ENCODE measurements at places on chromosomes 1 and 21. TPM values are rescaled to one million over a fixed set of nuclear protein-coding genes. Genes with fewer than 3 reads are reported as not detected.

DNA sequence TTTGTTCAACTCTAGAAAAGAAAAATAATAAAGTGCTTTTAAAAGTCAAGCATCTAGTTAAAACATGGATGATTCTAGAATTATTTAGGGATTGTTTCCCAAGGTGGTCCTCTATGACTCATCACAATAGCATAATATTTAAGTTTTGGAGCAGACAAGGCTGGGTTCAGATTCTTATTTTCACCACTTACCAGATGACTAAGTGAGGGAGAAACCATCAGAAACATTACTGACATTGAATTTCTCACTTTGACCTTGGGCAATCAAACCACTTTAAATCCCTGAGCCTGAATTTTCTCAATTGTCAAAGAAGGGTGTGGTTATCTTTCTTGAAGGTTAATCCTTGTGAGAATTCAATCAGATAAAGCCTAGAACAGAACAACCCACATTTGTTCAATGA, 102.5 kb upstream of the PTGFR start:
- no peak for DNase-seq

The PGLYRP4 gene
- polyA plus RNA-seq = not detected

The RGS13 gene
- polyA plus RNA-seq = not detected

GRCh38 chr1:210496063-210496462, 167.4 kb downstream of the HHAT start:
- DNase-seq = no peak

DNA sequence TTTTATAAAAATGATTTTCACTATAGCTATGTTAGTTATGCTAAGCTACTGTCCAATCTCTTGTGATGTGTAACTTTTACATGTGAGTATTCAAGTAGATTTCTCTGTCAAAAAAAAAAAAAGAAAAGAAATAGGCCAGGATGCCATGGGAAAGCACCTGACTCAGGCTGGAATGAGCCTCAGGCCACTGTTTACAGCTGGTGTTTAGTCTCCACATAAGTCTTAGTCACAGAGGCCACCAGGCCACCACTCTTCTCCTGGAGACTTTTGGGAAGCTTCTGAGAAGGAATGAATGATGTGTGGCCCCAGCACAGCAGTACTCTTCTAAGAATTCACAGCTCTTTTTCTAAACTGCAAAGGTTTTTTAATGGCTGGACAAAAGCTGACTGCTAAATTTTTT, 48.9 kb downstream of the CHML start:
- DNase-seq = no peak

The REN gene
- polyA plus RNA-seq = not detected

The PALMD gene
- polyA plus RNA-seq = 1.8 TPM

GRCh38 chr1:12143631-12144155, 23.1 kb upstream of the TNFRSF1B start:
- DNase-seq = no peak

Data from SK-N-SH (cell line).